Neuronal stem cell (in vitro differentiated cells): ENCODE measurements at places on chromosomes 4 and X.
A peak's percentile ranks its signal among the peaks of the same experiment; 100 is the strongest.

DNA sequence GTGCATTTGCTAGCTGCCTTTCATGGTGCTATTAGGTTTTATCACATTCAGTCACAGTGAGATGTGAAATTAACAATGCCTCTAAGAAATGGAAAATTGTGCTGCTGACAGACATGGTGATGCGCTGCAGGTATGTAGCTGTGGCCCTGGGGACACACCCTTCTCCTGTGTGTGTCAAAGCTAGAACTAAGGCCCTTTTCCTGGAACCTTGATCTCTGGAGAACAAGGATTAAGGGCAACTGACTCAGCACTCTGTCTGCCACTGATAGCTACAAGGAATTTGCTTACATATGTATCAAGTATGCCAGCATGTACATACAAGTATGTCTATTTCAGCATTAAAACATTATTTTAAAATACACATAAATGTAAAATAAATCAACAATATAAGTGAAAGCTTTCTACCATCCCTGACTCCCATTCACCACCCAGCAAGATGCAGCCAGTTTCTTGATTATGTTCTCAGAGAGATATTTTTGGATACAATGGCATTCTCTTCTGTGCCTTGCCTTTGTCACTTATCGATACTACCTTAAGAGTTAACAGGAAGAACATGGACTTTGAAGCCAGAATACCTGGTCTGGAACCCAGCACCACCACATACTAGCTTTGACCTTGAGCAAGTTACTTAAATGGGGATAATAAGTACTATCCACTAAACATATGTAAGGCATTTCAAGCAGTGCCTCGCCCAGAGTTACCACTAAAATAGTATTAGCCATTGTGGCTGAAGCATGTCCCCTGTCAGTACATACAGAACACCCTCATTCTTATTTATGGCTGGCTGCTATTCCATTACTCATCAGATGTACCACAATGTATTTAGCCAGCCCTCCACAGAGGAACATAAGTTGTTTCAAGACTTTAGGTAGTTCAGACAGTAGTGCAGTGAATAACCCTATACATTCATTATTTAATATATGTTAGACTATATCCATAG lies 68.5 kb downstream of the NPNT start:
- no peak overlapping the region for H3K4me3 ChIP-seq
- no peaks in the 10 kb centered on the region for H3K27me3 ChIP-seq
- H3K27ac ChIP-seq, result no peak overlapping the region
- no peaks in the 10 kb centered on the region for H3K4me1 ChIP-seq
- no peak for DNase-seq

DNA sequence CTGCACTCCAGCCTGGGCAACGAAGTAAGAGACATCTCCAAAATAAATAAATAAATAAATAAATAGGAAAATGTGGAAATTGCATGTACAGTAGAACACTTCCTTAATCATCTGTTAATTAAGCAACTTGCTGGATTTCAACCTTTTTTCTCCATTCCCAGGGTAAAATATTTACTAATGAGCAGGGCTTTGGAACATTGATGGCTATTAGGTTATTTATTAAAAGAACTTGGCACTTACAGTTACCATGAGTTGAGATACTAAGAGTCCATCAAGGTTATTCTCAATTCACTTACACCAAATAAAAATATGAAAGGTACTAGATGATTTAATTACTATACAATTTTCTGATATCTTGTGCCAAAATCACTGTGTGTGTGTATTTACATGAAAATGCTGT lies 607.1 kb downstream of the PCDH18 start:
- H3K27ac ChIP-seq, result no peak overlapping the region
- H3K36me3 ChIP-seq, result no peaks in the 10 kb centered on the region
- no peak overlapping the region for H3K4me3 ChIP-seq
- no peaks in the 10 kb centered on the region for H3K4me1 ChIP-seq
- H3K27me3 ChIP-seq, result no peaks in the 10 kb centered on the region
- DNase-seq, result no peak

DNA sequence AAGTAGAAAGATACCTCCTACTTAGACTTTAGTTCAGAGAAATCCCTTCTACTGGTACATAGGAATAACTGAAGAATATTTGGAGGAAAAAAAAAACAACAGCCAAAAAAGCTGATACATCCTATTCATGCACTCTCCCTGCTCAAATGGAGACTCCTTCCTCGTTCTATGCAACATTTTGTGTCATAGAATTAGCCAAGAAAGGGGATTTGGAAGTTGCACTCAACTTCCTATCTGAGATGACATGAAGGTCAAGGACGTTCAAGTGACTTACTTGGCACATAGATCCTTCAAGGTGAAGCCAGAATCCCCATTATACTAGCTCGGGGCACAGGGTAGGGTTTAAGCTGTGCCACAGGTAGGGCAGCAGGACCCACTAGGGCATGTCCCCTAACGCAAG lies 56.2 kb upstream of the S100G start:
- no peaks in the 10 kb centered on the region for H3K4me1 ChIP-seq
- no peak for DNase-seq
- no peaks in the 10 kb centered on the region for H3K27me3 ChIP-seq
- no peak overlapping the region for H3K27ac ChIP-seq
- no peak overlapping the region for H3K4me3 ChIP-seq

DNA sequence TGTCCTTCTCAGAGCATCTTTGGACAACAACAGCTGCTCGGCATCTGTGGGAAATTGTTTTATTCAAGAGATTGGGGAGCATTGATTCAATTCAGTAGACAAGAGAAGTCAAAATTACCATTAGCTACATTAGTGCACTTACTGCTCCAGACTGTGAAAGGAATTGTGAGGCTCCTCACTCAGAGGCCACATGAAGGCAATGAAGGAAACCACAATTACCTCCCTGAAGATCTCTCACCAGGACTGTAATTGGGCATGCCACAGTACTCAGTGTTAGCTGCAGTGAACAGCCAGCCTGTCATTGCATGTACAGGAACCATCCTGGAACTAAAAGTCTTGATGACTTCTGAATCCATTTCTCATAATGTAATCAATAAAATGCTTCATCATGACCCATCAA lies 144.8 kb downstream of the PPA2 start:
- H3K27me3 ChIP-seq, result no peaks in the 10 kb centered on the region
- H3K36me3 ChIP-seq, result no peaks in the 10 kb centered on the region
- H3K27ac ChIP-seq, result no peak overlapping the region
- no peak overlapping the region for H3K4me3 ChIP-seq
- DNase-seq, result no peak

DNA sequence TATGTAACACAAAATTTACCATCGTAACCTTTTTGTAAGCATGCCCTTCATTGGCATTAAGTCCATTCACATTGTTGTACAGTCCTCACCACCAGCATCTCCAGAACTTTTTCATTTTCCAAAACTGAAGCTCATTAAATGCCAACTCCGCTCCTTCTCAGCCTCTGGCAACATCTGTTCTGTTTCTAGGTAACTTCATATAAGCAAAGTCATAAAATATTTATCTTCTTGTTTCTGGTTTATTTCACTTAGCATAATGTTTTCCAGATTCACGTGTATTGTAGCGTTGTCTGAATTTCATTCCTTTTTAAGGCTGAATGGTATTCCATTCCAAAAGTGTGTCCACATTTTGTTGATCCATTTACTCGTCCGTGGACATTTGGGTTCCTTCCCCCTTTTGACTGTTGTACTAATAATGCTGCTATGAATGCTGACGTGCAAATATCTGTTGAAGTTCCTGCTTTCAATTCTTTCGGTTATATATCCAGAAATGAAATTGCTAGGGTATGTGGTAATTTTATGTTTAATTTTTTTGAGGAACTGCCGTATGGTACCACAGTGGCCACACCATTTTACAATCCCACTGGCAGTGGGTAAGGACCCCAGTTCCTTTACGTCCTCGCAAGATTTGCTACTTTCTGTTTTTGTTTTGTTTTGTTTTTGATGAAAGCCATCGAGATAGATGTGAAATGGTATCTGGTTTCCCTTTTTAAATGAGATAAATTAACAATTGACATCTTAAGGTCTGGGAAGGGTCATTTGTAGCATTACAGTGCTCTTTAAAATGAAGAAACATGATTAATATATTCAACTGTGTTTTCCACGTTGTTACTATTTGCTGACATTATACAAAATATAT lies 63.4 kb downstream of the PTTG2 start:
- DNase-seq, result no peak
- H3K4me3 ChIP-seq, result no peak overlapping the region
- no peak overlapping the region for H3K27ac ChIP-seq
- H3K27me3 ChIP-seq, result no peaks in the 10 kb centered on the region

DNA sequence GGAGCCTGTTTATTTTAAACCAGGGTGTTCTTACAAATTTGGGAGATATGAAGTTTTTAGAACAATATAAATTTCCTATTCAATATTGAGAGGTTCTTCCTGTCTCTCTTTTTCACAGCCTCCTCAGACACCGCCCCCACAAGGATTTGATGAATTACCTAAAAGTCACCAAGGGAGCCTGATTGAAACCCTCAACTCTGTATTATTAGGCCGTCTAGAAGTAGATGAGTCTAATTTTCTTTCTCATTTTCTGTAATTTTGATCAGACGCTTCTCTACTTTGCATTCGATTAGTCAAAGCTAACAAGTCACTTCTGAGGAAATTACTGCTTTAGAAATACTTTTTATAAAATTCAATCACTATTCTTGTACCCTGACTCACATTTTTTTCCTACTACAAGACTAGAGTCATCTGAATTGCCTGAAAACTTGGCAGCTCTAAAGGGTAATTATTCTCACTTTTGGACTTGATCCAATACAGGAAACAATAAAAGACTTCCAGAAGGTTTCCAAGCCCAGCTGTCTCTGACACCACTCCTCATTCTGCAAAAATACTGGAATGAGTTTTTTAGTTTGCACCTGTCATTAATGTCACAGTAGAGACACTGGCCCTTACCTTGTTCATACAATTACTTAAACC lies 111.2 kb downstream of the ELOVL6 start:
- H3K4me1 ChIP-seq, result peaks cover 1% of the 10 kb centered on the region
- DNase-seq, result no peak
- no peaks in the 10 kb centered on the region for H3K27me3 ChIP-seq

DNA sequence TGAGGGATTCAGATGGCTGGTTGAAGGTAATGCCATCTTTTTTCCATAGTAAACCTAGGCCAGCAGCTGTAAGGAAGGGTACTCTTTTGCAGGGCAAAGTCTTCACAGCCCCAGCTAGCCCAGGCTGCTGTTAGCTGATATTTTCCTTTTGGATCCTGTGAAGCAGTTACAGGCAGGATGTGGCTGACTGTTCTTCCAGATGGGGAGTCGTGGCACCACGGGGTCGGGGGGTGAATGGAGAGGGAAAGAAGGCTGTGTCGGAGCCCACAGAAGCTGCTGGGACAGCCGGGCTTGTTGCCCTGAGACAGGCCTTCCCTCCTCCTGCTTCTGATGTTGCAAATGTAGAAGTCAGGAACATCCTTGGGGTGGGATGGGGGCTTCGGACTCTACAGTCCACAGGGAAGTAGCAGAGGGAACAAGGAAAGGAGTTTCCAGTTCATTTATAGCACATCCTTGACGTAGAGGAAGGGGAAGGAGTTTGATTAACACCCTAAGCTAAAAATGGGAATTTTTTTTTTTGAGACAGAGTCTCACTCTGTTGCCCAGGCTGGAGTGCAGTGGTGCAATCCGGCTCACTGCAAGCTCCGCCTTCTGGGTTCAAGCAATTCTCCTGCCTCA lies 64.6 kb upstream of the TMEM150C start:
- H3K27me3 ChIP-seq, result no peaks in the 10 kb centered on the region
- no peaks in the 10 kb centered on the region for H3K4me1 ChIP-seq
- H3K27ac ChIP-seq, result no peak overlapping the region
- DNase-seq, result no peak
- H3K4me3 ChIP-seq, result no peak overlapping the region

DNA sequence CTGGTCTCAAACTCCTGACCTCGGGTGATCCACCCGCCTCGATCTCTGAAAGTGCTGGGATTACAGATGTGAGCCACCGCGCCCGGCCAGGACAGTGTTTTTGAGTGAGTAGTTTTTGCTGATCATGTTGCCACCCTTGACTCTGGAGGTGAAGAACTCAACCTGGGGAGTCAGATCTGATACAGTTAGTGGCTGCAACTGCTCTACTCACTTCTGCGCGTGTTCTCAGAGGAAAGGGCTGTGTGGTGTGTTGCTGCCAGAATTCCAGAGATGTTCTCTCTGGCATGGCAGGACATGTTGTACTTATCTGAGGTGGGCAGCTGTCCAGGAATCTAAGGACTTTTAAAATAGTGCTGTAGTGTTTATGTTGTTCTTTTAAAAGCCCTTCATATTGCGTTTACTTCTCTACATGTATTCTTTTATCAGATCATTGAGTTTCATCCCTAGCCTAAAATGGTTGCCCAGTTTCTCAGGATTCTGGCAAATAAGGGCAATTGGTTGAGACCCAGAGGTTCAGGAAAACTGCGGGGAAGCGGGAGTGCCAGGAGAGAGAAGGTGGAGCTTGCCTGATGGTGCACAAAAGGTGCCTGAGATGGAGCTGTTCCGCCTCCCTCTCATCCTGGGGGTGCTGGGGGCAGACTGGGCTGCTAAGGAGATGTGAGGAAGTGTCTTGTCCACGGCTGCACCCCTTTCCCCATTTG lies 97.7 kb downstream of the ARHGAP10 start:
- DNase-seq, result no peak
- H3K36me3 ChIP-seq, result no peaks in the 10 kb centered on the region

DNA sequence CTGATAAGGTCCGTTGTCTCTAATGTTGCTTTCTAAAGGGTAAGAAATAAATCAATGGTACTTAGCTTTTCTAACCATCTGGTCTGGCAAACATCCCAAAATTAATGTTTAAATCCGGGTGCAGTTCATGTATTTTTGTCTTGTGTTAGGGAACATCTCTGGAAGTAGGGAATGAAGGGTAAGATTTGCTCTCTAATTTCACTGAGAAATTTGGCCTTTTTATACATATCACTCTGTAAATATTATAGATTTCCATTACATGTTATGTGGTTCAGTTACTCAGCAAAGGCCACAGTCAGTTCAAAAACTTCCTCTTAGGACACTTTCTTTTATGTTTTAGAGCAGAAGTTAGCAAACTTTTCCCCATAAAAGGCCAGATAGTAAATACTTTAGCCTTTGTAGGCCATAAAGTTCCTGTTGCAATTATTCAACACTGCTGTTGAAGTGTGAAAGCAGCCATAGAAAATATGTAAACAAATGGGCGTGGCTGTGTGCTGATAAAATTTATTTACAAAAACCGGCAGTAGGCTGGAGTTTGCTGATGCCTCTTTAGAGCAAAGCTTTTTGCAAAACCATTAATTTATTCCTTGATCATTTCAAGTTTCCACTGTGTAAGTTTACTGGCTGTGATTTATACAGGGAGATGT lies 218.1 kb downstream of the ANTXR2 start:
- no peak overlapping the region for H3K4me3 ChIP-seq
- H3K27ac ChIP-seq, result no peak overlapping the region
- H3K27me3 ChIP-seq, result no peaks in the 10 kb centered on the region
- H3K36me3 ChIP-seq, result no peaks in the 10 kb centered on the region
- no peaks in the 10 kb centered on the region for H3K4me1 ChIP-seq

GRCh38 chrX:103254171-103254824 lies 657 bp downstream of the TCEAL8 start:
- H3K27ac ChIP-seq, result peak overlapping the region; percentile 90
- H3K27me3 ChIP-seq, result peaks cover 21% of the 10 kb centered on the region
- peak; percentile 45 for DNase-seq

GRCh38 chr4:67084783-67085182 lies 460.5 kb downstream of the CENPC start:
- H3K4me3 ChIP-seq, result no peak overlapping the region
- no peaks in the 10 kb centered on the region for H3K36me3 ChIP-seq
- H3K27ac ChIP-seq, result no peak overlapping the region
- H3K4me1 ChIP-seq, result peaks cover 6% of the 10 kb centered on the region
- no peak for DNase-seq

GRCh38 chrX:131053076-131053475 lies 5.1 kb upstream of the ARHGAP36 start:
- H3K4me1 ChIP-seq, result no peaks in the 10 kb centered on the region
- H3K4me3 ChIP-seq, result no peak overlapping the region
- no peak overlapping the region for H3K27ac ChIP-seq
